Forelimb muscle (tissue), 1 donor: ENCODE measurements at places on chromosomes 16 and 17.

GRCh38 chr17:50102164-50102991 lies 7.2 kb downstream of the PDK2 start:
- no peak for DNase-seq

DNA sequence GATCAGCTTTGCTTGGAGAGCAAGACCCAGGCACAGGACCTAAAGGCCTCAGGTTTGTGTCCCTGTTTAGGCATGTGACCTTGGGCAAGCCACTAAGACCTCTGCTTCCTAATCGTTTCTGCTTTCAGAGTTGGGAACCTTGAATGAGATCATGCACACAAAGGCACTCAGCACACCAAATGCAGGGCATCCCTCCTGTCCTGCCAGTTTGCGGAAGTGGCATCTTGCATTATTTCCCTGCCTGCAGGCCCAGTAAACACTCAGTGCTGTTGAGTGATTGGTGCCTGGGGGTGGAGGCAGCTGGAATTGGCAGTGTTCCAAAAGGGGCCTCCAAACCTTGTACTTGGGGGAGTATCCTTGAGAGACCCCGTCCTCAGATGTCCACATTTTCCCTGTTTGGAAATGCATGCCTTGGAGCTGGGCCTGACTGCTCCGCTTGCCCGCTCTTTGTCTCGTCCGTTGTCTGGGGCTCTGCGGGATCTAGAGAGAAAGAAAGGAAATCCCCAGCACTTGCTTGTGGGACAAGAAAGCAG lies 28.7 kb downstream of the MRM1 start:
- DNase-seq, result no peak

DNA sequence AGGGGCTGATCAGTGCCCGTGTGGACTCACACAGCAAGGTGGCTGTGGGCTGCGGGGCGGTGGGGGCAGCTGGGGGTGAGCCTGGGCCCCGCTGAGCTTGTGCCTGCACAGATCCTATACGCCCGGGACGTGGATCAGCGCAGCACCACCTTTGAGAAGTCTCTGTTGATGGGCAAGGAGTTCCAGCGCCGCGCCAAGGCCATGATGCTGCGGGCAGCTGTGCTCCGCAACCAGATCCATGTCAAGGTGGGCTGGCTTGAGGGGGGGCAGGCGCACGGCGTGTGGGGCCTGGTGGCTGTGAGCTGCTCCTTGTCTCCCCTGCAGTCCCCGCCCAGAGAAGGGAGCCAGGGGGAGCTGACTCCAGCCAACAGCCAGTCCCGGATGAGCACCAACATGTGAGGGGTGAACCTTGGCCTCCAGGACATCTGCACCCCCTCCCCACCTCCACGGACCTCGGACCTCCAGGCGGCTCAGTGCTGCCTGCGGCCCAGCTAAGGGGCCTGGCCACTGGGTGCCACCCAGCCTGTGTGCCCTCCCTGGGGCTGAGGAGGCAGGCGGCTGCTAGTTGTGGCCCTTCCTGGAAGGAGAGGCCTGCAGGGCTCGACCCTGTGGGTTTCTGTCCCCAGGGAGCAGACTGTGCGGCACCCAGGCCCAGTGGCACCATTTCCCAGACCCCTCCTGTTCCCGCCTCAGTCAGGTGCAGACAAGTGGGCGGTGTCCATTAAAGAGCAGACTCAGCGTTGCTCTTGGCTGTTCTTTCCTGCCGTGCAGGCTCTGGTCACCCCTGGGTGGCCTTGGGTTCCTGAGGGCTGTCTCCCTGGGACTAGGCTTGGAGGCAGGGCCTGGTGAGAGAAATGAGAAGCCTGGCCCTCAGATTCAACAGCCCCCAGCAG lies 5.3 kb downstream of the GPS1 start:
- no peak for DNase-seq

- no peak for DNase-seq
Observed at GRCh38 chr16:67413978-67414911, 2.0 kb downstream of the ZDHHC1 start.

DNA sequence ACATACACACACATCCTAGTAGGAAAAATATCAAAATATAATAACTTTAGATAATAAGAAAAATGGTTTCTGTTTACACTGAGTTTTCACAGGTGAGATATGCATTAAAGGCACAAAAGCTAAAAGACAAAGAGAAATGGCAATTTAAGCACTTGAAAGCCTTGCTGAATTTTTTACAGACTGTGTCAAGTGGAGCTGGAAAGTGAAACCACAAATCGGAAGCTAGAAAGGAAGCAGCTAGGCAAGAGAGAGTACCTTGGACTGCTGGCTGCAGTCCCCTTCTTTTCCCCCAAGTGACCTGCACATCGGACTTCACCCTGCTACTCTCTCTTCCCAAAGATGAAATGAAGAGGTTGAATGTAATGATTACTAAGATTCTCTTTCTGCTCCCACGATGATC lies 135.1 kb downstream of the CDH13 start:
- DNase-seq, result no peak

DNA sequence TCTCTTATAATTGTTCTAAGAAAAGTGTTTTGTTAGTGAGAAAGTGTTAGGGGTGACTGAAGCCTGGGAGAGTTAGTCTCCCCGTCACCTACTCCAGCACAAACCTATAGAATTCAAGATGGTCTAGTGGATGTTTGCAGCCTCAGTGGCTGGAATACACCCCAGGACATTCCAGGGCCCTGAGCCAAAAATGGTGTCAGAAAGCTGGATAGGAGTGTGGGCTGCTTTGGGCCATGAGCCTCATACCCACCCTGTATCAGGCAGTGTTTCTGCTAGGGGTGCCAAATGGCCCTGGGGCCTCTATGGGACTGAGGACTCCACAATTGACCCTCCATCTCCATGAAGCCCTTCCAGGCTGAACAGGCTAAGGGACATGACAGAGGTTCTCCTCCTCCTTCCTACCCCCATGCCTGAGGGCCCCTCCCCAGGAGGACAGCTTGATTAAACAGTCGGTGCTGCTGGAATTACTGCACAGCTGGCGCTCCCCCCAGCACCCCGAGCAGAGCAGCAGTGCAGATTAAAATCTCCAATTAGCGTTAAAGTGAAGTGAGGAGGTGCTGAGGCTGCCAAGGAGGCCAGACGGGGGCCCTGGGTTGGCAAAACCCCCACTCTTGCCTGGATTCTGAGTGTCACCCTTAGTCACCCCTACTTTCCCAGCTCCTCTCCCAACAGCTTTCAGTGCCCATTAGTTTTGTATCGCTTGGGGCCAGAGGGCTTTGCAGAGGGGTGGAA lies 59.1 kb downstream of the NEUROD2 start:
- no peak for DNase-seq

DNA sequence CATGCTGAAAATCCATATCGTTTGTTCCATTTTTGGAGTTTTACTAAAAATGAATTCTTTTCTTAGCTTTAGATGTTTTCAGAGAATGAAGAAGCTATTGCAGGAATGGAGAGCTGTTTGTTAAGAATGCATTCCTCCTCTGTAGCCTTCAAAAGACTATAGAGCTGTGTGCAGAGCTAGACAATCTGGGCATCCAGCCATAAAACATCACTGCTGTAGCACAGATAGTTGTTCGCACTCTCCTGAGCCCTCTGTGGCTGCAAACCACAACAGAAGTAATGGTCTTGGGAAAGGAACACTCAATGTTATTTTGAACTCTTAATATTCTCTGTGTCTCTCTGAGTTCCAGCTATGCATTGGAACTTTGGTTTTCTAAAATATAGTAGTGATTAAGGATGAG lies 4.9 kb downstream of the TNRC6C start:
- peak; percentile 90 for DNase-seq

GRCh38 chr17:75695830-75696271 lies 25.4 kb upstream of the ITGB4 start:
- DNase-seq, result no peak

DNA sequence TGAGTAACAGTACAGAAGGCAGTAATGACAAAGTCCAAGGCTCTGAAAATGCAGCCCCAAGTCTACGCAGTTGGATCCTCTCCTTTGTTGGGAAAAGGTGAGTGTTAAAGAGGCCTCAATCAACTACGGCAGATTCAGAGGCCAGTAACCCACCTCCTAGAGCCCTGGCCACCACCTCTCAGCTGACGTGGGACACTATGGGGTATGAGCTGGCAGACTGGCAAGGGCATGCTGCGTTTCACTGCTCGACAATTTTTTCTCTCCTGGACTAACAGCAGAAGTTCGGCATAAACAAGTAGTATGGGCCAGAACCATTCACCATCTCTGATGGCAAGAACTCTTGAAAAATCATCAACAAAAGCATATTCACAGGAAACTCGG lies 17.2 kb downstream of the NCBP3 start:
- DNase-seq, result no peak

GRCh38 chr16:83392743-83393142 lies 415.0 kb upstream of the HSBP1 start:
- no peak for DNase-seq

DNA sequence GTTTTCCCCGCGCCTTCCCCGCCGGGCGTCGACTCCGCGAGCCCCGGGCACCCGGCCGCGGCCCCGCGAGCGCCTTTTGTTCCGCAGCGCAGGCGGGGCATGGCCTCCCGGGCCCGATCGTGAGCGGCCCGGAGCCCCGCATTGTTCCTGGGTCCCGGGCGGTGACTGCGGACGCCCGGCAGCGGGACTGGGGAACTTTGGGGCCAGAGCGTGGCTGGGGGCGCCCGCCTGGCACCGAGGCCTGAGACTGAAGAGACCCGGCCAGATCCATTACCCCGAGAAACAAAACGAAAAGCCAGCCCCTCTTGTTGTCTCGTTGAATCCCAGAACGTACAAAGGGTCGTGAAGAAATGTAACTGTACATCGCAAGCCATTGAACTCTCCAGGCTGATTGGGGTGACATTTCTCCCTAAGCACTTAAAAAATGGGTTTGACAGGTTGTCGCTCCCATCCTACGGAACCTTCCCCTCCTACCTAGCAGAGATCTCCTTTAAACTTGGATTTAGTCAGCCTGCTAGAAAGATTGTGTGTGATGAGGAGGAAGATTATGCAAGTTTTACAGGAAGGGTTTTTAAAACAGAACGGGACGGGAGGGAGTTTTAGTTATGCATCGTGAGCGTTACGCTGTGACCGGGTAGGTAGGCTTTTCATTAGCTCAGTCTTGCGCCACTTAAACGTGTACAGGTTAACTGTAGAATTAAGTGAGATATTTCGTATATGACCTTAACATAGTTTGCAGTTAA lies 825 bp downstream of the METTL9 start:
- no peak for DNase-seq

GRCh38 chr16:89556750-89557689 lies 3.5 kb upstream of the RPL13 start:
- DNase-seq, result no peak

DNA sequence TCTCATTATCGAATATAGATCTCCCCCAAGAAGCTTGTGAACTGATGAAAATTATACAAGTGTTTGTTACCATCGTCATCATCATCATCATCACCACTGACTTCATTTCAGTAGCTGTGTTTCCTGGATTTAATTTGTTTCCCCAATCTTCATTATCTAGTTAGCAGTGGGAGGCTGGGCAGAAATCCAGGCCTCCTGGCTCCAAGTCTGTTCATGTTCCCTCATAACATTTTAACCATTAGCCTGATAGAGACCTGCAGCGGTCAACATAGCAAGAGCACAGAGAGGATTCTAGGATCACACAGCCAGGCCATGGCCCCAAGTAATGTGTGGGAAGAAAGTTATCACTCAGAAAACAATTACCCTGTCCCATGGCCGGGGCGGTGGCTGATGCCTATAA lies 526.2 kb upstream of the CDH11 start:
- no peak for DNase-seq

- no peak for DNase-seq
Observed at GRCh38 chr17:43779145-43780125, 658 bp upstream of the DUSP3 start.

DNA sequence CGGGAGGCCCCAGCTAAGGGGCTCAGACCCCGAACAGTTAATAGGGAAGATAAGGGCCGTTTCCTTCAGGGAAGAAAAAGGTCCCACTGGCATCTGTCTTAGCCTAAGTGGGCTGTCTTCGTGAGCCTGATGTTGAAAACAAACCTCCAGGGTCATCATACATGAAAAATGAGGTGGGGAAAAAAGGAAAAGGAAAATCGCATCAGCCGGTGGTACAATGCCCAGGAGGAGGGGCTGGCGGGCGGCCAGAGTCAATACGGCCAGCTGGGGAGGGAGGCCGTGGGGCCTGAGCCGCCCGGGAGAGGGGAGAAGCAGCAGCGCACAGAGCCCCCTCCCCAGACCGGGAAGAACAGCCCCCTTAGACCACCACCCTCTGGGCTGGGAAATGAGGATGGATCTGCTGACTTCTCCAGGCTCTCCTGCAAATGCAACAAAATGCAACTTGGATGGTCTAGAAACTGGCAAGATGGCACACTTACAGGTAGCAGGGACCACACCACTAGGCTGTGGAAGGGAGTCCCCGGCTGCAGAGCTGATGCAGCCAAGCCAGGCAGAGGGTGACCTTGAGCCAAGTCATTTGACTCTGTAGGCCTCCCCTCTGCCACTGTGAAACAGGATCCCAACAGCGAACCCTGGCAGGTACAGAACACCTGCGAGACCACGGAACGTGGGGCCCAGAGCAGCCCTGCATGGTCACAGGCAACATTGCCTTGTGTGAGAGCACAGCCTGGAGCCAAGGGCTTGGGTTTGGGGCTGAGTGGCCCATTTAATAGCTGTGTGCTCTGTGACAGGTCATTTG lies 448.5 kb downstream of the SOX9 start:
- no peak for DNase-seq
